Stimulated activated CD8-positive, alpha-beta memory T cell treated with anti-CD3 and anti-CD28 coated beads, Interleukin-7, amount 100 ng/mL, for 1 hour (primary cell): ENCODE measurements at places on chromosomes 4 and X.

- no peak for DNase-seq
Observed at GRCh38 chr4:123559955-123560871, 163.6 kb downstream of the SPRY1 start.

DNA sequence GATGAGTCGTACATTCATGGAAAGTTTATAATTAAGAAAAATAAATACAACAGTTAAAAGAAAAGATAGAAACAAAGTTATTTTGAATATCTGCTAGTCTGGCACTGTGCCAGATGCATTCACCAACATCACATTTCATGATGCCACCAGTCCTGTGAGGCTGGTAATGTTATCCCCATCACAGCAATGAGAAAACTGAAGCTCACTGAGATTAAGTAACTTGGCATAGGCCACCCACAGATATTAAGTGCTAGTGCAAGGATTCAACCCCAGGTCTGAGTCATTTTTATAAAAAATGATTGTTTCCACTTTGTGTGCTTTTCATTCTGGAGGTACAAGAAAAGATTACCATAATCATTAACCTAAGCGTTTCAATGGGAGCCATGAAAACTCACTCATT lies 65.0 kb upstream of the IL15 start:
- DNase-seq, result no peak

DNA sequence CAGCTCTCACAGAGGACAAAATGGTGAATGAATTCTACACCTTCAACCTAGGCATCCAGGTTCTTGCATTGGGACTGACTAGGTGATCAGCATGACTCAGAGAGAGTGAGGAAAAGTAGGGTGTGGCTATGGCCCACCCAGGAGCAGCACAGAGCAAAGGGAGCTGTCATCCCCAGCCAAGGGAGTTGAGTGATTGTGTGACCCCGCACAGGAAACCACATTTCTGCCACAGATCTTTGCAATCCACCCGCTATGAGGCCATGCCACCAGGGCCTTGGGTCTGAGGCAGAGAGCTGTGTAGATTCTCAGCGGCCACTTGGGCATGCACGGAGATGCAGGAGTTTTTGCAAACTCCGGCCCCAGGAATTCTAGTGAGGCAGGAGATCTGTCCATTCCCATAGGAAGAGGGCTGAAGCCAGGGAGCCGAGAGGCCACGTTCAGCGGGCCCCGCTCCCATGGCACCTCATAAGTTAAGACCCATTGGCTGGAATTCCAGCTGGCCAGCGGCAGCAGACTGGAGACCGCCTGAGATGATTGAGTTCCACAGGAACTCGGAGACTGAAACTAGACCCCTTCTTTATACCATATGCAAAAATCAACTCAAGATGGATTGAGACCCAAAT lies 75.9 kb downstream of the NAA11 start:
- DNase-seq, result no peak

DNA sequence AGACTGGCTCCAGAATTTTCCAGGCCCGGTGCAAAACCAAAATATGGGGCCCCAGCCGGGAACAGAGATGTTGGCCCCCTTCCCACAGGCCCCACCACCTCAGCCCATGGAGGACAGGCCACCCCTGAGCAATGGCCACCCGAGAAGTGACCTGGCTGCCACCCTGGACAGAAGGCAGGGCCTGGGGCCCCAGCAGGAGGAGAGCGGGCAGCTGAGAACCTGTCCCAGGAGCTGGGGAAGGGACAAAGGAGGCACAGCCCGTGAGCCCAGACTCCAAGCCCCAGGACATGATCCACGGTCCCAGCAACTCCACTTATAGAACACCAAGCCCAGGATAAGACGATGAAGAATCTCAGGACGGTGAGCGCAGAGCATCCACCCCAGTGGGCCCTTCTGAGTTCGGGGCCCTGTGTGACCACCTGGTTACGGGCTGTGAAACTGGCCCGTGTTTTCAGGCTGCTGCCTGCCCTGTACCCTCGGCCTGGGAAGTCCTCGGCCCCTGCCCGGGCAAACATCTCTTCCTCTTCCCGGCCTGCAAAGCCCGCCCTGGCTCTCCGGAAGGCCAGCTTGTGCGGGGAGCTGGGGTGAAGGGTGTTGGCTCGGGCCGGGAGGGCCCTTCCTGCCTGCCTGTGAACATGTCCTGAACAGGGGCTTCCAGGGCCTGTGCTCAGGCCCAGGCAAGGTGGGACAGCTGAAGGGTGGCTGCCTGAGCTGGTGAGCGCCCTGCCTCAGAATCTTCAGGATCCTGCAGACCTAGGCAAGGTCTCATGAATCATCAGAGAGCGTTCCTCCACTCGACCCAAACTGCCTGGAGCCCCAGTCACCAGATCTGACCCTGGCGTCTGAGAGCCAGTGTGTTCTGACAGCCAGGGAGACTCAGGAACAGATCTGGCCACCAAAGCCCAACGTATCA lies 47.0 kb upstream of the MAN2B2 start:
- DNase-seq, result no peak
